ENCODE measurements at places on chromosomes 13 and 19.

- no peak for DNase-seq
These were observed 15.6 kb downstream of the AP3D1 start for GRCh38 chr19:2135474-2136402.

GRCh38 chr13:104847922-104848321 is 1687.5 kb downstream of the EFNB2 start:
- no peak for DNase-seq

DNA sequence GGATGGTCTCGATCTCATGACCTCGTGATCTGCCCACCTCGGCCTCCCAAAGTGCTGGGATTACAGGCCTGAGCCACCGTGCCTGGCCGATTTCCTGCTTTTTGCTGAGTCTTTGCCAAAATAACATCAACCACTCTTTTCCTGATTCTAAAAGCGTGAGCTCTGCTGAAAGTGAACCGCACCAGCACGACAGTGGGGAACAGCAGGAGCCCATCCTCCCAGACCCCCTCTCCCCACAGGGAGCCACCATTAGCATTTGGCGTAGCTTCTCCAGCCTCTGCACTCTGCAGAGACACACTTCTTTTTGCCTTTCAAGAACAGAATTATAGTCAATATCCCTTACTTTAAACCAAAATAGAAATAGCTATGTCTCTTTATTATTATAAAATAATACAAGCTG is 41.3 kb downstream of the MYH14 start:
- DNase-seq = no peak

GRCh38 chr13:75423946-75424345 is 58.0 kb downstream of the TBC1D4 start:
- DNase-seq = no peak

GRCh38 chr19:35116072-35116801 is 614 bp downstream of the FXYD3 start:
- peak; percentile 77 for DNase-seq

- DNase-seq = no peak
These were observed 1869.8 kb upstream of the PCDH20 start for GRCh38 chr13:63285426-63285825.

DNA sequence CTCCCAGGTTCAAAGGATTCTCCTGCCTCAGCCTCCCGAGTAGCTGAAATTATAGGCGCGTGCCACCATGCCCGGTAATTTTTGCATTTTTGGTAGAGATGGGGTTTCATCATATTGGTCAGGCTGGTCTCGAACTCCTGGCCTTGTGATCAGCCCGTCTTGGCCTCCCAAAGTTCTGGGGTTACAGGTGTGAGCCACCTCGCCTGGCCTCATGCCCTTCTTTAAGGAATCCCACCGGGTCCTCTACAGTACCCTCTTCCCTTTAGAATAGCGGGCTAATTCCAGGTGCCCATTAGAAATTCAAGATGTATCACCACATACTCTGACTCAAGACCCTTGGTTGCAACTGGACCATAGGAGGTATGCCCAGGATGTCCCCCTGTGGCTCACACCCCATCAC is 74.2 kb upstream of the ZNF536 start:
- DNase-seq = no peak

GRCh38 chr19:58218899-58219298 is 9.8 kb upstream of the ZNF544 start:
- DNase-seq = peak; percentile 20

- no peak for DNase-seq
These were observed 15.6 kb upstream of the HSH2D start for GRCh38 chr19:16127776-16128371.

DNA sequence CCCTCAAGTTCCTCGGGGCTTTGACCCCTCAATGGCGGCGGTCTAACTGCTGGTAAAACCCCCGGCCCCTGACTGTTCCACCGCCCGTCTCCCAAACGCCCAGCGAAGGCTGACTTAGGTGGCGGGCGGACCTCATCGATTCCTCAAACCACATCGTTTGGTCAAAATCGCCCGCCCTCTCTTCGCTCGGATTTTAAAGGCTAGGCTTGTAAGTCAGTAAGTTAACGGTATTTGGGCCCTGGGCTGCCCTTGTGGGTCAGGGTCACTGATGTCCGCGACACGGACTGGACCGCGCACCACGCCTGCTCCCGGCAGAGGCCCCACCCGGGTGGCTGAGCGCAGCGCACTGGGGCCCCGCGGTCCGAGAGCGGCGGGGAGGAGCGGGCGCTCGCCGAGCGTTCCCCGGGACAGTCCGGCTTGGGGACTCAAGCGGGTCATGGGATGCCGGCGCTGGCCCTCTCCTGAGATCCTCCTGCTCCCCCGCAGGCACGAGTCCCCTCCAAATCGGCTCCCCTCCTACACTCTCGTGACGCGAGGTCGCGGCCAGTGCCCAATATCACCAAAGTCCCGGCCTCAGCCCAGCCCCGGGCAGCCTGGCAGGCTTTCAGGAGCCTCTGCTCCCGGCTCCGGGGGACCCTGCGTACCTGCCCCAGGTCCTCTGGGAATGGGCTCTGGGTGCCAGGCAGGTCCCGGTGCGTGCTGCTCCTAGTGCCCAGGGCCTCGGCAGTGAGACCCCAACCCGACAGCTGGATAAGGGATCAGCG is 1.0 kb downstream of the FLT1 start:
- DNase-seq = no peak

GRCh38 chr13:87147076-87147475 is 524.1 kb upstream of the SLITRK5 start:
- DNase-seq = no peak

DNA sequence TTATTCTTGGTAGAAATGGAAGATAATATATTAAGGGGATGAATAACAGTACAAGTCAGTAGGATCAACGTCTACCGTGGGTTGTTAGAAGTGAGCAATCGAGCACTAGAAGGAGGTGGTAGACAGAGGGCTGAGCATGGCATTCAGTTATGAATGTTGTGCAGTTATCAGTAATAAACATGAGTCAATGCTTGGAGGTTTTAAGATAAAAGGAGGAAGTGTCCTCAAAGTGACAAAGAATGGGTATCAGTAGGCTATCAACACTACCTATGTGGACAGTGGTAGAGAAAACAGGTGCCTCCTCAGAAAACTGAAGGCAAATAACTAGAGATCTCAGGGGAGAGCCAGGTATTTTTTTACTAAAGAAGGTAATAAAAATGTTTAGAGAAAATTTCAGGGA is 1607.0 kb downstream of the PCDH9 start:
- no peak for DNase-seq

GRCh38 chr13:59744747-59745391 is 418.9 kb downstream of the DIAPH3 start:
- DNase-seq = no peak

DNA sequence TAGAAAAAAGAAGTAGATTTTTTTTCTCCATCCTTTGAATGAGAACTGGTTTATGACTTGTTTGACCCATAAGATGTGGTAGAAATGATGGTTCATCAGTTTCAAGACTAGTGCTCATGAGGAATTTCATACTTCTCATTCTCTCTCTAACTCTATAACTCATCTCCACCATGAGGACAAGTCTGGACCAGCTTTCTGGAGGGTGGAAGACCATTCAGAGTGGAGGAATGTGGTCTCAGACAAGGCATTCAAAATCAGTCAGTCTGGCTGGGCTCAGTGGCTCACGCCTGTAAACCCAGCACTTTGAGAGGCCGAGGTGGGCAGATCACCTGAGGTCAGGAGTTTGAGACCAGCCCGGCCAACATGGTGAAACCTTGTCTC is 3.5 kb upstream of the EID2 start:
- DNase-seq = no peak

DNA sequence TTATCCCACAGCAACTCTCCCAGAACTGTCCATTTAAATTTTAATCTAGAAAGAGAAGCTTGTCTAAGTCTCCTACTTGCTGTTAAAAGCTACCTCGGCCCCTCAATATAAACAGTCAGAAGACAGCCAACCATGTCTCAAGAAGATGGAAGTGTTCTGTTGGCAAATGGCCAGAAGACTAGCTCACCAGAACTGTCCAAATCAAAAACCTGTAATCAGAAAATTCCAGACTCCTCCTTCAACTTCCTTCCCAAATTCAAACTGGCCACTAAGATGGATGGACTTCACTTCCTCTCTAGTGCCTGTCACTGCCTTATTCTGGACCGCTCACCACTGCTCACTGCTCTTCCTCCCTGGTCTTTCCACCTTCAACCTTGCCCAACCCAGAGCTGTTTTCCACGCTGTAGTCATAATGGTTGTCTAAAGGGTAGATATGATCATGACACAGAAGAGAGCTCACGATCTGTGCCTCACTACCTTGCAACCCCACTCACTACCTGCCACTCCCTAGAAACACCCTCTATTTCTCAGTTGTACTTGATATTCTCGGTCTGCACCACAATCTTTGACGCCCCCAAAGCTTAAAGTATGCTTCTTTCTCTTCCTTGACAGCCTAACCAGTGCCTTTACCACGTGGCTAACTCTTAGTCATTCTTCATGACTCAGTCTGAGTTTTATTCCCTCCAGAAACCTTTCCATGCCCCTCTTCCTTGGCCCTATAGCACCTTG is 9.2 kb downstream of the FGF14 start:
- no peak for DNase-seq

- no peak for DNase-seq
These were observed 174.7 kb downstream of the MZT1 start for GRCh38 chr13:72552731-72553130.

DNA sequence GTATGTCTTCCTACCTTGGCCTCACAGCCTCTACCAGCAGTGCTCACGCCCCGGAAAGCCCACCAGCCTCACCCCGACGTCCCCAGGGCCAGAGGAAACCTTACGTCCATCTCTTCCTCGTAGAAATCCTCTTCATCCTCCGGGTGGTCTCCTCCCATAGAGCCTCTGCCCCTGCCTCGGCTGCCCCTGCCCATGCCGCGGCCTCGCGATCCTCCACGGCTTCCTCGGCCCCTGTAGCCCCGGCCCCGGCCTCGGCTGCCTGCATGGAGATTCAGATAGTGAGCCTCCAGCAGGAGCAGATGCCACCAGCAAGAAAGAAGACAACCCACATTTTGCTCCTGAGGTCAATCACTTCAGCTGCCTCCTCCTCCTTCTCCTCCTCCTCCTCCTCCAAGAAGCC is 27.3 kb downstream of the ZC3H4 start:
- DNase-seq = no peak

DNA sequence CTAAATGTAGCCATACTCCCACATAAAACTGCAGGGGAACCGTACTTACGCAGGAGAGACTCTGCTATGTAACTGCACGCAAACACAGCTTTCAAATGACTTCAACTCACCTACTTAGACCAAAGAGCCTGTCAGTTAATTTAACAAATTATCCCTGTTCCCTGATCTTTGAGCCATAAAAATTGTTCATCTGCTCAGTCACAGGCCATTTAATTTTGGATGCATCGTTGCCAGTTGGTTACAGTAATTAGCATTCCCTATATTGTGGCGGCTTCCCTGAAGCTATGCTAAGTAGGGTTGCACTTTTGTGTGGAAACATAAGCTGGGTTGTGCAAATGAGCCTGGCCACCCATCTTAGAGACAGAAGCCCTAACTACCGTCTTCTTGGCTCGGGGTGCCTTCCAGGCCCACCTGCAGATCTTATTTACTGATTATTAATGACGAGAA is 21.2 kb upstream of the OBI1 start:
- peak; percentile 34 for DNase-seq

GRCh38 chr19:44071824-44072542 is at the start of gene ZNF284:
ZNF284 (plus strand) TSS chr19:44072159; CDS start chr19:44076390, 4,231 bp downstream.
- DNase-seq = peak; percentile 93

DNA sequence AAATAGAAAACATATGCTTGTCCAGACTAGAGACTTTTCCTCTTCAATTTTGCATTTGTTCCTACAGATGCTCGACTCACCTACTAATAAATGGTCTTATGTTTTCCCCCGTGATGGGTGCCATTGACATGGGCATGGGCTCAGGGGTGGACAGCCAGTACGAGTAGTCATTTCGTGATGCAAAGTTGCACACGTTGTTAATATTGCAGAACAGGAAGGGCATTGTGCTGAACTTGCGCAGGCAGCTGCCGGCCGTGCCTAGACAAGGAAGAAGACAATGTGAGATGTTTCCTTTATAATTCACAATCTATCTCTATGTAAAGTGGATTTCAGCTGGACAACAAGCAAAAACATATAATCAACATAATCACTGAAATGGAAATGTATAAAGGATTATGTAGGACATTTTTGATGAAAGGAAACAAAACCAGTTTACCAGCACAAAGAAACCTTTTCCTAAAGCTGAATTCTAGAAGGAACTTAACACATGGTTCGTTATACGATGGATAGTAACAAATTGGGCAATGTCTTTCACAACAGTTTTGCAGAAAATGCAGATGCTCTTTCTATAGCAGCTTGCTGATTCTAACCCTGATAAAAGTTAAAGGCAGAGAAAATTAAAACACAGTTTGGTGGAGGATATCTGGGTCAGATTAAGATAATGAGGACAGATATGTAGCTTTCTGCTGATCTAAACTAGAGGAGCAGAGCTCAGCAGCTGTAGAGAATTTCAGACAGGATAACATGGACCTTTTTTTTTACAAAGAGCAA is 145.7 kb downstream of the COL4A1 start:
- DNase-seq = no peak

- no peak for DNase-seq
These were observed 372.7 kb downstream of the ZNF536 start for GRCh38 chr19:30744741-30745475.

- DNase-seq = no peak
These were observed 235.8 kb downstream of the EFNB2 start for GRCh38 chr13:106299621-106300020.

GRCh38 chr19:34688592-34688991 is 11.1 kb downstream of the ZNF302 start:
- DNase-seq = no peak

DNA sequence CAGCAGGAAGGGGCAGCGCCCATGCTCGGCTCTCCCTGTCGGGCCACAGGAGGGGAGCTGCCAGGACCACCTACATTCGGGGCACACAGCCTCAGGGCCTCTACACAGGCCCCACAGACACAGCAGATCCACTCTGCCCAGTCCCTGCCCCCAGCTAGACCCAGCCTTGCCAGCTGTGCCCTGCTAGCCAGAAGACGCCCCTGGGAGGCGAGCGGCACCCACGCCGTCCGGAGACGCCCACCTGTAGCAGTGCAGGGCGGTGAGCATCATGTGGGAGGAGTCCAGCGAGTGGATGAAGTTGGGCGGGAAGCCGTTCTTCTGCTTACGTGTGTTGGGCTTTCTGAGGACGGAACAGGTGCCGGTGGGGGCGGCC is 15.1 kb downstream of the POLRMT start:
- DNase-seq = no peak

GRCh38 chr13:41660411-41660810 is 203.1 kb downstream of the RGCC start:
- no peak for DNase-seq

DNA sequence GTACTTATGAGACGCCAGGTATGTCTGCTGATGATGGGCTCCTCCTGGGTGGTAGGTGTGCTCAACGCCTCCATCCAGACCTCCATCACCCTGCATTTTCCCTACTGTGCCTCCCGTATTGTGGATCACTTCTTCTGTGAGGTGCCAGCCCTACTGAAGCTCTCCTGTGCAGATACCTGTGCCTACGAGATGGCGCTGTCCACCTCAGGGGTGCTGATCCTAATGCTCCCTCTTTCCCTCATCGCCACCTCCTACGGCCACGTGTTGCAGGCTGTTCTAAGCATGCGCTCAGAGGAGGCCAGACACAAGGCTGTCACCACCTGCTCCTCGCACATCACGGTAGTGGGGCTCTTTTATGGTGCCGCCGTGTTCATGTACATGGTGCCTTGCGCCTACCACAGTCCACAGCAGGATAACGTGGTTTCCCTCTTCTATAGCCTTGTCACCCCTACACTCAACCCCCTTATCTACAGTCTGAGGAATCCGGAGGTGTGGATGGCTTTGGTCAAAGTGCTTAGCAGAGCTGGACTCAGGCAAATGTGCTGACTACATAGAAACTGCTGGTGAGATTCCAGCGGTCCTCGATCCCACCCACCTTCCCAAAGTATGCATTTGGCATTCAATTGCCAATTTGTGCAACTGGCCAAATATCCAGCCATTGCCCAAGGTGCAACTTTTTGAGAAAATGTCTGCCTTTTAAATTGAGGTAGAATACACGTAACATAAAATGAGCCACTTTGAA is 10.2 kb downstream of the OR2Z1 start:
- DNase-seq = no peak
